Mucosa of gallbladder (tissue), 1 donor: ENCODE measurements at places on chromosomes 2 and 18.

DNA sequence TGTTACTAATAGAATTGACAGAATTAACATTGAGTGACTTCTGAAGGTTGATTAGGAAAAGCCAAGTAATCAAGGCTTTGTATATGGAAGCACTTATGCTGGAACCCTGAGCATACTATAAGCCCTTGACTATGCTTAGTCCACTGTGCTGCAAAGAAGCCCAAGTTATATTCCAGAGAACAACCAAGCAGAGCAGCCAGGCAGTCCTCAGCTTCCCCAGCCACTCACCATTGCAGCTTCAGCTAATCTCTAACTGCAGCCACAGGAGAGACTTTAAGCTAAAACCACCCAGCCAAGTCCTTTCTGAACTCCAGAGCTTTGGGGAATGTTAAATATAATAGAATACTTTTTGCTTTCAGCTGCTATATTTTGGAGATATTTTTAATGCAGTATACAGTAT is 164.4 kb upstream of the VWC2L start:
- no peak for DNase-seq

DNA sequence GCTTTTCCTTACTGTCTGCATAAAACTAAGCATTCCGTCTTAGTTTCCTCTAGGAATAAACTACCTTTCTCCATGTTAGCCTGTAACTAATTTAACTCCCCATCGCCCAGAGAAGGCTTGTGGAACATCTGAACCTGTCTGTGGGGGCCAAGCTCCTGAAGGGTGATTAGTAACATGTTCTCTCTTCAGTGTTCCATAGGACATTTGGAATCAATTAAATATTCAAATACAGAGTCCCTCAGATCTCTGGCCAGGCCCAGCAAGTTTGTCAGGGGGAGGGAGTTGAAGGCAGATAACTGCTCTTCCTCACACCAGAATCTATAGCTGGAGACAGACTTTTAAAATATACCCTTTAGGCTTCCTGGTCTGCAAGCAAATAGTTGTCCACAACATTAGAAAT is 8.8 kb downstream of the RDH14 start:
- DNase-seq, result no peak

DNA sequence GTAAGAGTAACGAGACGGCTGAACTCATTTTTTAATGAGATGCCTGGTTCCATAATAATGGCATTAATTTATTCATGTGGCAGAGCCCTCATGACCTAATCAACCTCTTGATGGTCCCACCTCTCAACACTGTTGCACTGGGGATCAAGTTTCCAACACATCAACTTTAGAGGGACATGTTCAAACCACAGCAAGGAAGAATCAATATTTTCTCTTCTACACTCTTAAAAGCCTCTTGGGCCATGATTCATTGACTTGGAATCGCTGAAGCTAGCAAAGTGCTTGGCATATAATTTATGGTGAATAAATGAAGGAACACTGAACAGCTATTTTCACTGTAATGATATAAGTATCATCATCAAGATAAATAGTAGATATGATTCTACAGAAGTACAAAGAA is 333.0 kb downstream of the TNS1 start:
- no peak for DNase-seq

GRCh38 chr2:211512806-211513205 is 956.4 kb downstream of the CPS1 start:
- DNase-seq, result no peak

DNA sequence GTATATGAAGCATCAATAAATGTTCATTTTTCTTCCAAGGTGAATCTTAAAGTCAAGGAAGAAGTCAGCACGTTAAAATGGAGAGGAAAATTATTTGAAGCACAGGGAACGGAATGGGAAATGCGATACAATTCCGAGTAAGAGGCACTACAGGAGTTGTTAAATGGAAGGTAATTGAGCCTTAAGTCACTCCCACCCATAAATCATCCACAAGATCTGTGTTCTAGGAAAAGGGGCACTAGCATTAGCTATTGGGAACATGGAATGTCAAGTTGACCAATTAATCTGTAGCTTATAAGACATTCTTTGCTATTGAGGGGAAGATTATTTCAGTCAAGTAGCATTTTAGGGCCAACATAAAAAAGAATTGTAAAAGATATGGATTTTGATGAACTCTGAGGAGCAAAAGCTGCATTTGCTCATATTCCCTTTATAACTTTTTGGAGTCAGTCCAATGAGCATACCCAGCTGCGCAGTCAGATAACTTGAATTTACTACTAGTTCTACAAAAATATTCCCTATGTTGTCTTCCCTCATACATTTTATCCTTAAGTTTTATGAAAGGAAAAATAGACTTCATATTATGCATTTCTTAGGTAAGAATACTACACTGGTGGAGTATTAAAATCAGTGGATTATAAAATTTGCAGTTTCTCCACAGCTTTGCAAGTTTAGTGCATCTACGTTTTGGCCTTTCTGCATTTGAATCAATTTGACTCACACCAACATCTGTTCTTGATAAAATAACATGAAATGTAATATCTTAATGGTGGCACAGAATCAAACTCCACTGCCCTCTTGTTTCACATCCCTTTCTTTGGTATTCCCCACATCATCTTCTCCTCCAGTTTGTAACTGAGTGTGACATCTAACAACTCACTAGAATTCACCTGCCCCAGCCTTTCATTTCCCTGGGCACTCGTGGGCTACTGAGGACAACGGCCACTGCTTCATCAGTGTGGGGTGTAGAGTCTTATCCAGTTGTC is 95.6 kb downstream of the SP3 start:
- DNase-seq, result no peak

GRCh38 chr18:50424877-50425690 is 50.2 kb downstream of the SKA1 start:
- peak; percentile 48 for DNase-seq
